RPMI7951 (cell line): ENCODE measurements at places on chromosomes 7 and 10.

DNA sequence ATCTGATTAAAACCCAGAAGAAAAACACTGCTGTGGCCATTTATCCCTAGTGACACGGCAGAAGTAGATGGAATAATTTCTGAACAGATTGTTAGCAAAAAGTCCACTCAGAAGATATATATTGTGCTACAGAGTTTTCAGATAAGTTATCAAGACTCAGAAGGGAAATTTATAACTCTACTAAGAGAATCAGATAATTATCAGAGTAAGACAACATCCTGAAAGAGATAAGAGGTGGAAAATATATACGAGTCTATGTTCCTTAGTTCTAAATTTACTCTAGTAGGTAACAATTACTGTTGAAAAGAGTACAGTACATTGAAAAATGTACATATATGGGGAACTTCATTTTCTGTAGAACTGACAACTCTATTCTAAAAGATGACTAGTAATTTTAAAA lies 176.7 kb downstream of the GNAI1 start:
- no peak for DNase-seq

DNA sequence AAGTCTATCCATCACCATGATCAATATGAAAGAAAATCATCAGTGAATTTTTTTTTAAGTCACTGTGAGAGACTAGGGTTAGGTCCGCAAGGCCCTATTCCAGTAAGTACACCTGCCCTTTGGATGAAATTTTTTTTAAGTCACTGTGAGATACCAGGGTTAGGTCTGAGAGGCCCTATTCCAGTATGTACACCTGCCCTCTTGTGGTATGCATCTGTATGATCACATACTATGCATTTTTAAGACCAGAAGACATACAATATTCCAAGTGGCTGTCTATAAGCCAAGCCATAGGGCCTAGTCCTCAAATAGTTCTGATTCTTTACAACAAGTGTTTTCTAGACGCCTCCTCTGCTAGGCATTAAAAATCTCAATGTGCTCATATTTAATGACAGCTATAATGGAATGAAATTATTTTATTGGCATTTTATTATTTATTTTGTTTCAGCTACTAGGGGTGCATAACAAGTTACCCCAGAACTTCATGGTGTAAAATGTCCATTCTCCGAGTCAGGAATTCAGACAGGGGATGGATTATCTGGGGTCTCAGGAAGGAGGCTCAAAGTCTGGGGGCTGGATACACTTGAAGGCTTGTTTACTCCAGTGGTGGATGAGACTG lies 53.1 kb downstream of the TEX36 start:
- peak; percentile 31 for DNase-seq

GRCh38 chr10:100774223-100774622 lies 28.8 kb downstream of the PAX2 start:
- no peak for DNase-seq

DNA sequence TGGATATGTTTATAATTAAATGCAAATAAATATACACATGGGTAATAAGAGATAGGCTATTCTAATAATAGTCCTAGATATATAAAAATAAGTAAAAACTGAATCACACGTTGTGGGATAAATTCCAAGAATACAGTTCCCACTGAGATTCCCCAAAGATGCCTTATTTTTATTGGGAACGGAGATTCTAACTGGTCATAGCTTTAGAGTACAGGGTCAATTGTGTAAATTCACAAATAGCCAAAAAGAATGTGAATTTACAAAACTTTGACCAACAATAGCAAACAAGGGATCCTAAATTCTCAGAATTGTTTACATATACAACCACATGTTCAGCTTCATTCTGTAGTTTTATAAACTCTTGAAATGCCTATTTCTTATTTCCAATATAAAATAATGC lies 65.0 kb downstream of the VSTM4 start:
- DNase-seq = no peak

GRCh38 chr7:52472006-52472620 lies 563.3 kb upstream of the POM121L12 start:
- no peak for DNase-seq

- DNase-seq = no peak
Measured at GRCh38 chr7:99265848-99266480, 6.7 kb upstream of the MYH16 start.

- peak; percentile 80 for DNase-seq
Measured at GRCh38 chr7:131327049-131327625, 539 bp upstream of the MKLN1 start.

- no peak for DNase-seq
Measured at GRCh38 chr7:108911016-108911415, 341.3 kb downstream of the DNAJB9 start.

GRCh38 chr10:64385355-64385754 lies 864.2 kb downstream of the REEP3 start:
- DNase-seq = no peak

DNA sequence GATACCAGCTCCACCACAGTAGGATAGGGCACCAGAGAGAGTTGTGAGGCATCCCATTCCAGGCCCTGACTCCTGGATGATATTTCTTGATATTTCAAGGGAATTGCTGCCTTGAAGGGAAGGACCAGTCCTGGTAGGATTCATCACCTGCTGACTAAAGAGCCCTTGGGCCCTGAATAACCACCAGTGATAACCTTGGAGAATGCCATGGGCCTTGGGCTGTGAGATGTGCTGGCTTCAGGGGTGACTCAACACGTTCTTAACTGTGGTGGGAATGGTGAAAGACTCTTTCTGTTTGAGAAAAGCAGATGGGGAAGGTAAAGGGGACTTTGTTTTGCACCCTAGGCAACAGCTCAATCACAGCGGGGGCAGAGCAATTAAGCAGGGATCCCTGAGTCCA lies 21.4 kb upstream of the ASZ1 start:
- no peak for DNase-seq

- DNase-seq = peak; percentile 55
Measured at GRCh38 chr7:148700661-148701064, 2.0 kb downstream of the CUL1 start.

- peak; percentile 27 for DNase-seq
Measured at GRCh38 chr10:58868736-58869435, 307.6 kb upstream of the PHYHIPL start.

DNA sequence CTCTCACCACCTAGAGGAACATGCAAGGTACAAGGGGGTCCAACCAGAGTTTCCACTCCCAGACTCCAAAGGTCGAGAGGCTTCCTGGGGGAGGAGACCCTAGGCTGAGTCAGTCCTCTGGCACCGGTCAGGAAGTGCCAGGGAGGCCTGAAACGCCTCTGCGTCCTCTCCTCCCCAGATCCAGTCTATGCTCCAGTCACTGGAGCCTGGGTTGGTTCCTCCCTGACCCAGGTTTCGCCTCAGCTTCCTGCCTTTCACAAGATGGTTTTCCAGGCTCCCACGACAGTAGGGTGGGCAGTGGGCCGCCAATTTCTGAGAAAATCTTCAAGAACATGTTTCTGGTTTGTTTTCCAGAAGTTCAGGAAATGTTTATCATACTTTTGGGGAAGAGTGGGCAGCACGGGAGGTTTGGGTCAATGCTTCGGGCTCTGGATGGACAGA lies 30.0 kb downstream of the DUSP5 start:
- DNase-seq = no peak

DNA sequence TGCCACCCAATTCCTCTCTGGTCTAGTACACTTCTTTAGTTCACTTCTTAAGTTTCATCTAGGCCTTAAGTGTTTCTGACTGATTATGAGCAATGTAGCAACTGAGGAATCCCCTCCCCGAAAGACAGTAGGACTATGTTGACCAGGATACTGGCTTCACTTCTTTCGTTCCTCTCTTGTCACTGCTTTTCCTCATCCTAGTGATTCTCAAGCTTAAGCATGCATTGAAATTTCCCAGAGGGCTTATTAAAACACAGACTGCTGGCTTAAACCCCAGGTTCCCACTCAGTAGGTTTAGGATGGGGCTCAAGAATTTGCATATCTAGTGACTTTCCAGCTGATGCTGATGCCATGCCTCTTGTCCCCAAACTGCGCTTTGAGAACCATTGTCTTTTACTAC lies 164.6 kb upstream of the WNT16 start:
- no peak for DNase-seq

DNA sequence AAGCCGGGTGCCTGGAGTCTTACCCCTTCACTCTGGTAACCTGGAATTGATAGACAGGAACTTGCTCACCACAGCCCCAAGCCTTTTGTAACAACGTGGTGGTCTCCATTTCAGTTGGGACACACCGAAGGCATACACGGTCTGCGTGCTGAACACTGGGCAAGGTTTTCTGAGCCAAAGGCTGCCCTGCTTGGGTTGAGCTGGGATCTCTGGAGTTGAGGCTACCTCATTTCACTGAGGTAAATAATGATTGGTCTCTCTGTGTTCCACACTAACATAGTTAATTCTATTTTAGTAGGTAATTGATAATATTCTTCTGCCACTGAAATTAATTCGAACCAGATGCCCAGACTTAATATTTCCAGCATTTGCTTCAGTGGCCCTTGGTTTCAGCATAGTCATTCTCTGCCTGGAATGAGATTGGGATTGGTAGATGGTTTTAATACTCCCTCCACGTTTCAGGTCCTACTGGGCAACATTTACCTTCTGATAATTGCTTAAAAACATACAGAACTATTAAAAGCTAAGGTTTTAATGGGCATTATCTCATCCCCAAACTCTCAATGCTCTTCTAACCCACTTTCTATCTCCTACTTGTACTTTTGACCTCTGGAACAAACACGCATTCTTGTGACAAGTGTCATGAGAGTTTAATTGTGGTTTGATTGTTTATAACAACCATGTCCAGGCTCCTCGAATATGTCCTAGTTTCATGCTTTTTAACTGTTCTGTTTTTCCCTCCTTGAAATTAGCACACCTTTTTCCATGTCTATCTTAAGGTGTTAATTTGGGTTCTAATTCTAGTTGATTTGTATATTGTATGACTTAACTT lies 202.3 kb upstream of the KLF6 start:
- peak; percentile 73 for DNase-seq

- peak; percentile 81 for DNase-seq
Measured at GRCh38 chr10:88792661-88793060, 9.9 kb upstream of the LIPM start.

DNA sequence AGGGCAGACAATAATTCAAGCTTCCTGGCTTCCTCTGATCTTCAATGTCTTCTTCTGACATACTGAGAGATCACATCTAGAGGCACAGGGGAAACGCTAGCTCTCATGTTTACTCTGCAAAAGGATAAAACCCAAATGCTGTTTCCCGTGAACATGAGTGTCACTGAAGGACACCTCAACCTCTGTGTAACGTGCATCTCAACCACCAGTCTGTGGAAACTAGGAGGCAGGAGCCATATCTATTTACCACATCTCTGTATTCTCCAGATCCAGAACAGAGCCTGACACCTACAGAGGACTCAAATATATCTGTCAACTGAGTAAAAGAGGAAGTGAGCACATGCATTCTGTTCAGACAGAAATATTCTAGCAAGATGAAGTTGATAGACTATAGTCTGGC lies 140.3 kb upstream of the TARP start:
- DNase-seq = no peak

DNA sequence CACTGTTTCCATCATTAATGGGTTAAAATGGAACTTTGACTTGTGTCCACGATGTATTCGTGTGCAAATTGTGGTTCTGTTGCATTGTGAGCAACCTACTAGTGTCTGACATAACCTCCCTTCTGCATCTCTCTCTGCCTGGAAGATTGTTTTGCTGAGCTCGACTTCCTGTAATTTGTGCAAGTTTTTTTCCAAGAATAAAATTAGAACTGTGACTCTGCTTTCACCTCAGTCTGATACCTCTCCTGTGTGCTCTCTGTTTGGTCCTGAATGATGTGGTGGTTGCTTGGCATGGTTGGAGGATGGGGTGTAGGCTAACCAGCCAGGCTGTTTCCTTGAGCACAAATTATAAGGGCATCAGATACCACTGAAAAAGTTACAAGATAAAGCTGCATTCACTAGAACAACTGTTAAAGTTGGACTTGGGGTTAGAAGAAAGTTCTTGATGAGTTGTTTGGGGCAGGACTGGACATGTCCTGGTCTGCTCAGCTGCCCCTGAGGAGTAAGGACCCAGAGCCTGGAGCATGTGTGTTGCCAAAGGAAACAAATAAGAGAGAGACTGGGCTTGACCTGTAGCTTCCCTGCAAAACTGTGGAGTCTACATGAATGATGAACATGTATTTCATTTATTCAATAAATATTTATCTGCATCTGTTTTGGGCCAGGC lies 1.9 kb upstream of the VOPP1 start:
- peak; percentile 7 for DNase-seq

DNA sequence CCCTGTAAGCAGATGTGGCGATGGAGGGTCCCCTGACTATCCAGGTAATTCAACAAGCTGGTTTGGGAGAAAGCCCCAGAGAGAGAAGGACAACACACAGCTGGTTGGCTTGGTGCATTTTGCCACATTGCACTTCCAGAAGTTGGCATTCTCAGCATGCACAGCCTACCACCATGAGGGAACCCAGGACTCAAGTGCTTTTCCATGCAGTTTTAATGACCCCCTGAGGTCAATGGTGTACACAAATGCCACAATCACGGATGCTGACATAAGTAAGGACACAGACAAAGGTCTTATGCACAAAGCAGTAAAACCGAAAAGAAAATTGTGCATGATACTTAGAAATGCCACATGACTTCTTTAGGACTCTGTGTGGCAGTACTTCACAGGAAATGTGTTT lies 645.1 kb downstream of the KCNMA1 start:
- DNase-seq = no peak

DNA sequence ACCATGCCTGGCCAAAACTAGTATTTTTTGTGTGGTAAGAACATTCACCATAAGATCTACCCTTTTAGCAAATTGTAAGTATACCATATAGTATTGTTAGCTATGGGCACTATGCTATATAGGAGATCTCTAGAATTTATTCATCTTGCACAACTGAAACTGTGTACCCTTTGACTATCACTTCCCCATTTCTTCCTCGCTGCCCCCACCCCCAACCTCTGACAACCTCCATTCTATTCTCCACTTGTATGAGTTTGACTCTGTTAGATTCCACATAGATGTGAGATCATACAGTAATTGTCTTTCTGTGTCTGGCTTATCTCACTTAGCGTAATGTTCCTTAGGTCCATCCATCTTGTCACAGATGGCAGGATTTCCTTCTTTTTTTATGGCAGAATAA lies 3.6 kb downstream of the CASP7 start:
- DNase-seq = no peak

DNA sequence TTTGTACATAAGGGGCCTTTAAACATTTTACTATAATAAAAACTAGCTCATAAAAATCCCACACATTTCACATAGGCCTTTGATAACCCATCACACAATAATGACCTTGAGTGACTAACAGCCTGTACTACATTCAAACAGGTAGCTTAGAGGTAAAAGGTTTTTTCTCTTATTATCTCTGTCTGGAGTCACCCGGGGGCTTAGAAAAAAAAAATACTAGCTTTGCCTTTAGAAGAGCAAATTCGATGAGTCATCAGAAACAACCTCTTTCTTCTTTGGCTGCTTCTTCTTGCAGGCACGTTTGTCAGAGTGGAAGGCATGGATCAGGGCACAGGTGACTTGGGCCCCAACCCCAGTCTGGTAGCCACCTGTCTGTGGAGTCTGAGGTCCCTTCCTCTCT lies 43.4 kb upstream of the ADO start:
- DNase-seq = peak; percentile 48

GRCh38 chr10:98404571-98405359 lies 10.2 kb downstream of the PYROXD2 start:
- DNase-seq = peak; percentile 44
